Stimulated activated CD4-positive, alpha-beta T cell treated with anti-CD3 and anti-CD28 coated beads, Interleukin-1b, Interleukin-23, amount 100 ng/mL, for 48 hours (primary cell): ENCODE measurements at places on chromosomes 12 and 14.

- no peak for DNase-seq
These were observed 39.6 kb downstream of the SUSD6 start for GRCh38 chr14:69650948-69651369.

GRCh38 chr12:52316290-52316689 is 4.9 kb downstream of the KRT83 start:
- DNase-seq, result no peak

- DNase-seq, result peak; percentile 83
These were observed at the start of gene MON2 for GRCh38 chr12:62466594-62467491. TSS of gene MON2 (plus strand) at chr12:62466826. CDS start at chr12:62467208, 382 bp downstream.

DNA sequence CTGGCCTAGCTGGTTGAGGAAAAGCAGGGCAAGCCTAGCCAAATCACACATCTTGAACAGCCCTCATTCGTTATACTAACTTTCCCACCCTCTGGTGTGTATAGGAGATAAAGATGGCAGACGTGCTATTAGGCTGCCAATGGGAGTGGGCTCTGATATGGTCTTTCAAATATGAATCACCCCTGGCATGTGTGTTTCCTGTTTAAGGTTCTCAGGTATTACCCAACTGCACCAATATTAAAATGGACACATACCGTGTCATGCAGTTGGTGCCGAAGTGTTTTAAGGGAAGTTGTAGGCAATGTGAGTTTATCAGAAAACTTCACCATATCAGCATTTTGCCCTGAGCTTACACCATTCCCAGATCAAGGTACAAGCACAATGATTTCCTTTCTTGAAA is 33.4 kb downstream of the CHST11 start:
- no peak for DNase-seq

DNA sequence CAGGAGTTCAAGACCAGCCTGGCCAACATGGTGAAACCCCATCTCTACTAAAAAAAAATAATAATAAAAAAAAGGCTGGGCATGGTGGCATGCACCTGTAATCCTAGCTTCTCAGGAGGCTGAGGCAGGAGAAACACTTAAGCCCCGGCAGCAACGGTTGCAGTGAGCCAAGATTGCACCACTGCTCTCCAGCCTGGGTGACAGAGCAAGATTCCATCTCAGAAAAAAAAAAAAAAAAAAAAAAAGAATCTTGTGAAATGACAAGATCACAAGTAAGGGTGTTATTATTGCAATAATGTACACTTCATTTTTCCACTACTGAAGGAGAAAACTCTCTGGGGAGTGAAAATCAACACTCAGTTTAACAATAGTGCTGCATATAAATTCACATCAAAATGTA is 8.8 kb upstream of the PTGR2 start:
- no peak for DNase-seq
